GM13976 (cell line): ENCODE measurements at places on chromosomes 16 and 17.

- DNase-seq: peak; percentile 47
These were observed 14.7 kb downstream of the TXNDC11 start for GRCh38 chr16:11727796-11728543.

- DNase-seq: peak; percentile 43
These were observed 25.6 kb downstream of the WIPI1 start for GRCh38 chr17:68431661-68432071.

GRCh38 chr16:21589551-21589950, 9.8 kb upstream of the METTL9 start:
- DNase-seq: no peak

GRCh38 chr16:79758615-79759346, 158.2 kb upstream of the MAF start:
- DNase-seq: no peak

DNA sequence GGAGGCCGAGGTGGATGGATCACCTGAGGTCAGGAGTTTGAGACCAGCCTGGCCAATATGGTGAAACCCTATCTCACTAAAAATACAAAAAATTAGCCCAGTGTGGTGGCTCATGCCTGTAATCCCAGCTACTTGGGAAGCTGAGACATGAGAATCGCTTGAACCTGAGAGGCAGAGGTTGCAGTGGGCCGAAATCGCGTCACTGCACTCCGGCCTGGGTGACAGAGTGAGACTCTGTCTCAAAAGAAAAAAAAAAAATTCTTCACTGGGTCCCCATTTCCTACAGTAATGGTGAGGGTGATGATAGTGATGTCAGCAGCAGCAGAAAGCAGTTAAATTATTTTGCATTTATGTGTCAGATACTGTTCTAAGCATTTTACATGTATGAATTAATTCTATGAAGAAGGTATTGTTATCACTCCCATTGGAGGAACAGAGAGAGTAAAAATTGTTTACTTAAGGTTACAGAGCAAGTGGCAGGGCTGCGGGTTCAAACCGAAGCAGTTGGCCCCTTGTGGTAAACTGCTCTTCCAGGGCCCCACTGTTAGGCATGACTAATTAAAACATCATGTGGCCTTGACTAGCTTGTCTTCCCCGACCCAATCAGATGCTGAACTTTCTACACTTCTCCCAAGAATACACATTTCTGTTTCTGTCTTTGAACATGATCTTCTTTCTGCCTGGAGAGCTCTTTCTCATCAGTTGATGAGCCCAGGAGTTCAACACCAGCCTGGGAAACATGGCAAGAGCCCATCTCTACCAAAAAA, 45.8 kb downstream of the STAT3 start:
- no peak for DNase-seq

DNA sequence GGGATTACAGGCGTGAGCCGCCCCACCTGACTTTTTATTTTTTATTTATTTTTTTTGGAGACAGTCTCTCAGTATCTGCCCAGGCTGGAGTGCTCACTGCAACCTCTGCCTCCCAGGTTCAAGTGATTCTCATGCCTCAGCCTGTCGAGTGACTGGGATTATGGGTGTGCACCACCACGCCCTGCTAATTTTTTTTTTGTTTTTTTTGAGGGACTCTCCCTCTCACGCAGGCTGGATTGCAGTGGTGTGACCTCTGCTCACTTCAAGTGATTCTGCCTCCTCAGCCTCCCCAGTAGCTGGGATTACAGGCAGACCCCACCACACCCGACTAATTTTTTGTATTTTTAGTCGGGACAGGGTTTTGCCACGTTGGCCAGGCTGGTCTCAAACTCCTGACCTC, 7.7 kb downstream of the ZNF207 start:
- no peak for DNase-seq

DNA sequence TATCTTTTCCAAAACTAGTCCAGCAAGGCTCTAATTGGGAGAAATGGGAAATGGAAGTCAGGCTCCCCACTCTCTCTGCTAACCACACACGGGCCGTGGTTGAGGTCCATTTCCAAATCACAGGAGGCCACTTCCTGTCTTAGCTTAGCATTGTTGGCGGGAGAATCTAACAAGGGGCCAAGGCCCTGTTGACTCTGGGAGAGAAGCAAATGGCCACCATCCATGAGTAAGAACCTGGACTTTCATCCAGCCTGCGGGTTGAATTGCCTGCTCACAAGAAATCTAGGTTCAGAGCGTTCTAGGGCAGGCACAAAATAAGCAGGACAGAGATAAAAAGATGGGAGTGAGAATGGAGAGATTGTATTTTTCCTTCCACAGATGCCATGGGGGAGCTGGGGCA, 5.7 kb downstream of the FAM20A start:
- no peak for DNase-seq

GRCh38 chr17:74522381-74523105, 8.7 kb downstream of the CD300LB start:
- no peak for DNase-seq

DNA sequence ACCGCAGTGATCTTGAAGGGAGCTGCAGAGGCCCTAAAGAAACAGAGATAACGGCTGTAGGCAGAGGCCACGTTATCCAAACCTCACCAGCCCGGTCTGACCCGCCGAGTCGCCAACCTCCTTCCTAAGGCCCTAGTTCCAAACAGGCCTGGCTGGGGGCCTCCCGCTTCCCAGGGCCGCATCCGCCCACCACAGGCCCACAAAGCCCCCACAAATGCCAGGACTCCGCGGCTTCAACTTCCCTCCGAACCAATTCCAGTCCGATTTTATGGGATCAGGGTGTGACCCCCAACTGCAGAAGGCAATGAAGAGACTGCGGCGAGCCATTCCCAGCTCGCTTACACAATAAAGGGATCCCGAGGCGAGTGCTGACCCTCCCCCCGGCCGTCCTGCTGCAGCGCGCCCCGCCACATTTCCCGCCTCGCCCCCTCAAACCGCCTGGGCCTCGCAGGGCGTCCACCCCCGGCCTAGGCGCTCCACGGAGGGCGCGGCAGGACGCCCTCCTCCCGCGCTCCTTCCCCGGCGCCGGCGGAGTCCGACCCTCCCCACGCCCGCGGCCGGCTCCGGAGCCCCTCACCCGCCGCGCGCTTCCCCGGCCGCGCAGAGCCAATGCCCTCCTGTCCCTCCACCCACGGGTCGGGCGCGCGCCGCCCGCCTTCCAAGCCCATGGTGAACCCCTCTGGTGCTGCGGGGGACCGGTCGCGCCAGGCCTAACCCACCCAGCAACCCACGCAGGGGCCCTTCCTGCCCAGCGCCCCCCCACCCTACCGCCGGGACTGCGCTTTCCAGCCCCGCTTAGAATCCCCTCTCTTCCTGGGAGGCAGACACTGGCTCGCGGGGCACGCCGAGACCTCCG, 926 bp downstream of the MYH10 start:
- DNase-seq: peak; percentile 47

DNA sequence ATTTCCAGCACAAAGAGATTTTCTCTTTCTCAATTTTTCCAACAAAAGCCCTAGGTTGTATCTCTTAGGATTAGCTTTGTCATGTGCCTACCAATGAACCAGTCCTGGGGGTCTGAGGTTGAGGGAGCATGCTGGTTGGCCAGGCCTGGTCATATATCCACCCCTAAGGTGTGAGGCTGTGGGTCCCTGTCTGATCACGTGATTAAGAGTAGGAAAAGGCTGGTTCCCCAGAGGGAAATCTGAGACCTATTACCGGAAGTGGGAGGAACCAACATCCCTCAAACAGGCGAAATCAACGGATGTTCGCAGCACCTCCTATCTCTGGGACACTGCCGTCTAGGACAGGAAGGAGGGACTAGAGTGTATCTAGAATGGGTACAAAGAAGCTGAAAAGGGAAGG, 185.7 kb upstream of the IRX5 start:
- DNase-seq: no peak

GRCh38 chr17:39147221-39148185, 3.9 kb downstream of the PLXDC1 start:
- DNase-seq: no peak

DNA sequence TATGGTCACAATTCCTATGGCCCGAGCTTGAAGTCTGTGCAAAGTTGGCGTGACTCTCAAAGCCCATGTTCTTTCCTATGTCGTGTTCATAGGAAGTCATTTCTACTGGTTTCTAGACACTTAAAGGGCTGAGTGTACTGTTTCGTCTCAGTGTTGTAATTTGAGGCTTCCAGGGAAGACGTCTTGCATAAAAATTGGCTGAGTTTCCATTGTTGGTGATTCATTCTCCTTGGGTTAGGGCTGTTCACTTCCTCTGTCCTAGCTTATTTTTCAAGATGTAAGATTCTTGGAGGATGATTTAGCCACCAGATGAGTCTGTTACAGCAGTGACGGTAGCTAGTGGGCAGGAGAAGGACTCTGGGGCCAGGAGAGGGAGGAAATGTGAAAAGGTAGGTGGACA, 43.1 kb downstream of the PIK3R5 start:
- no peak for DNase-seq

DNA sequence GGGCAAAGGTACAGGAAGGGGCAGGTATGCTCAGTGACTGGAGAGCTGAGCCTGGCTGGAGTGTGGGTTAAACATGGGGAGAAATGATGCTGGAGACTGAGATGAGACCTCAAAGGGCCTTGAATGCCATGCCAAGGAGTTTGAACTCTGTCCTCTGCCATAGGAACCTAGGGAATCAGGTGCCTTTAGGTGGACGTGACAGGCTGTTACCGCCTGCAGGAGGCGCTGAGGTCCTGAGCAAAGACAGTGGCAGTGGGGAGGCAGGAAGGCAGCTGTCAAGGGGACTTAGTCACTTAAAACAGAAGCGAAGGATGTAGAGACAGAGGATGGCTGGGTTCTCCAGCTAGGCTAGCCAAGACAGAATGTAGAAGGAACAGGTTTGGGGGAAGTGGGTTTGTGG, 9.1 kb downstream of the PSMB3 start:
- DNase-seq: no peak

DNA sequence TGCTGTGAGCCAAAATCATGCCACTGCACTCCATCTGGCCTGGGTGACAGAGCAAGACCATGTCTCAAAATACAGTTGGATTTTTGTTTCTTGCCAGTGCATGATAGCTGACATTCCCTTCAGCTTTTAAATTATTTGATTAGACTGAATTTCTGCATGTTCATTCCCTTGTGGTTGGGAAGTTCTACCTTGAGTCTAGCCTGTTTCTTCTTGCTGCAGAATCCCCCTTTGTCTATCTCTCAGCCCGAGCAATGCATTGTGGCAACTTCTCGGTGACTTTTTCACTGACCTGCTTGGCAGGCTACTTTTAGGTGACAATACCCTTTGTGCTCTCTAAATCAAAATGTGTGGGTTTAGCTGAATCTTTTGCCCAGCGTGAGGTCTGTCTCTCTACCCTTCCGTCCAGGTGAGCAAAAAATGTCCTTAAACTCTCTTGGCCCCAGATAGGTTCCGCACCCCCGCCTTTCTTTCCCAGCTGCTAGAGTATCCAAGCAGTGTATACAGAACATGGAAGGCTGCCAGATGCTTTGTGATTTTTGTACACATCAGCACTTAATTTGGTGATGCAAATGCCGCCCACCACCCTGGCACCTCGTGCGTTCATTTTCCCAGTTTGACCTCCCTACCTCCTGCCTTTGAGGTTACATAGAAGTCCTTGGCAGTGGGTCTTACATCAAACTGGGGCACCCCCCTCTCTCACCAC, 130.2 kb downstream of the ABCC6 start:
- DNase-seq: no peak

- DNase-seq: no peak
These were observed 9.5 kb downstream of the TAOK1 start for GRCh38 chr17:29399634-29400033.
